ENCODE measurements at places on chromosomes 3 and 15.

- DNase-seq: no peak
Measured at GRCh38 chr3:159482241-159482993, 506.2 kb upstream of the IL12A start.

DNA sequence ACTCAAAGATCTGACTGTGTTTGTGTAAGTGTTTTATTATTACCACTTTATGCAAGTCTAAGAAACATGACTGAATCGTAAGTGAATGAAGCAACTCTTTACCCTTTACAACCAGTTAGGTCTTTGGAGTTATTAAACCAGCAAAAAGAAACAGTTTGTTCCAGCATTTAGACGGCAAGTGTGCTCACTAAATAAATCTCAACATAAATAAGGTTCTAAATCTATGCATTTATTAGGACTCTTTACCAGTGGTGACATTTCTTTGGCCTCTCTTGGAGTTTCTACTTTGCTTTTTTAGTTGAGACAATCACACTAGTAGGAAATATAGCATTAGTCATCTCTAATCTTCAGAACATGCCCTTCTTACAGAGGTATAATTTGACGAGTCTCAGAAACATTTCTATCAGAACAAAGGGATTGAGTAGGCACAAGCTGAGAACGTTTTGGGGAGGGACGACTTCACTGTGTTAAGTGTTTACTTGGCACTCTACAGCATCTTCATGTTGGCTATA, 739.9 kb upstream of the NR2F2 start:
- no peak for DNase-seq

GRCh38 chr15:64443747-64444621, 16.4 kb upstream of the ZNF609 start:
- no peak for DNase-seq

- DNase-seq: no peak
Measured at GRCh38 chr15:25244731-25245585, 193.9 kb downstream of the UBE3A start.

DNA sequence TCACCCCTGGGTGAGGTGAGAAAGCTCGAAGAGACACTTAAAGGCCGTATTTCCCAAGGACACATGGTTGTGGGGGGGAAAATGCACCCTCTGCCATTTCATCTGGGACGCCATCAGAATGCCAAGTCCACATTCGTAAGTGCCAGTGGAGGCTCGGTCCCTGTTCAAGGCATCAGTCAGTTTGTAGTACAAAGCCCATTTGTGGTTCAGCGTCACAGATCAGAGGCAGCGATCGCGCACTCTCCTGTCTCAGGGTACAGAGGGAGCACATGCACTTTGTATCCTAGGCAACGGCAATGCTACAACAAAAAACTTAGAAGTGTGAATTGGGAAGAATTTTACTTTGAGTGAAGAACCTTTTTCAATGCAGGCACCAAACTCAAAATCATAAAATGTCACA, 27.2 kb downstream of the SEMA6D start:
- no peak for DNase-seq

GRCh38 chr3:48422681-48423080, 7.2 kb downstream of the PLXNB1 start:
- DNase-seq: no peak

- DNase-seq: no peak
Measured at GRCh38 chr3:149153402-149153801, 24.0 kb downstream of the HPS3 start.

DNA sequence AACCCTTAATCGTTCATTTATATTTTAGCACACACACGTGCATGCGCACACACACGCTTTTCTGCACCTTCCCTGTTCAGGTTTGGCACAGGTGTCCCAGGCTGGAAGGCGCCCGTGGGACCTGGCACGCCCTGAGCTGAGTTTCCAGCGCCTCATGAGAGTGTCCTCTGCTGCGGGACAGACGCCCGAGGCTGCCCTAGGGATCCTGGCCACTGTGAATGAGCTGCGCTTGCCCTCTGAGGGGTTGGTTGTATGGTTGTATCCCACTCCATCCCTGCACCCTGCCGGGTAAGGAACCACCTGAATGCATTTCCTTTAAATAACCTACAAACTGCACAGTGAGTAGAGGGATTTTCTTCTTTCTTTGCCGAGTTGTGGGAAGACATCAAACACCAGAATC, 12.2 kb upstream of the MEX3B start:
- DNase-seq: no peak

GRCh38 chr15:84782346-84782745, 34.0 kb downstream of the ZNF592 start:
- DNase-seq: no peak

GRCh38 chr15:70387993-70388392, 290.3 kb upstream of the TLE3 start:
- DNase-seq: no peak

DNA sequence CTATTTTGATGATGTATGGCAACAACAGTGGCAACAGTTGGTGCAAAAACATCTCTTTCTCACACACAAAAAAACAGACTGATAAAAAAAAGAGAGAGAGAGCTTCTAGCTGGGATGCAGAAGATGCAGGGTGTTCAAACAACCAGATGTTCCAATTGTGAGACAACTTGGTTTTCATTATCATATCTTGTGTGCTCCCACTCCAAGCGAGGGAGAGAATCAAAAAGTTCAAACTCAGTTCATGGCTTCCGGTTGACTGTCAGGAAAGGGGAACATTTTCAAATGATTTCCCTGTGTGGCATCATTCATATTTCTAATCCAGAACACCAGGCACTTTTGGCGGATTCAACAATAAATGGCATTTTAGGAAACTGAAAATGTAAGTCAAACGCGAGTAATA, 72.1 kb downstream of the RSL24D1 start:
- DNase-seq: no peak

DNA sequence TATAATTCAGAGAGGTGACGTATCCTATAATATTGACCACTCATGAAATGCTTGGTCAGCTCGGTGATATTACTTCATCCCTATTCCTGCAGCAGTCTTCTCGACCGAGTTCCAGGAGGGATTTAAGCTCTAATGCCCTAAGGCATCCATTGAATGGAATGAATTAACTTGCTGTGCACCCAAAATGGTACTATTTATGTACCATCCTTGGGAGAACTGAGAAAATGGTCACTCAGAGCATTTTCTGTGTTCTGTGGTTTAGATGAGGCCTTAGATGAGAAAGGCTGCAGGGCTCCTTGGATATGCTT, 638 bp downstream of the BLOC1S6 start:
- no peak for DNase-seq

- no peak for DNase-seq
Measured at GRCh38 chr3:168574455-168575158, 478.9 kb upstream of the GOLIM4 start.

GRCh38 chr15:99436542-99437314, 129.1 kb upstream of the MEF2A start:
- DNase-seq: no peak

- no peak for DNase-seq
Measured at GRCh38 chr3:42686832-42687650, 1.7 kb downstream of the KLHL40 start.

- DNase-seq: no peak
Measured at GRCh38 chr3:179081885-179082284, 10.3 kb upstream of the ZMAT3 start.

DNA sequence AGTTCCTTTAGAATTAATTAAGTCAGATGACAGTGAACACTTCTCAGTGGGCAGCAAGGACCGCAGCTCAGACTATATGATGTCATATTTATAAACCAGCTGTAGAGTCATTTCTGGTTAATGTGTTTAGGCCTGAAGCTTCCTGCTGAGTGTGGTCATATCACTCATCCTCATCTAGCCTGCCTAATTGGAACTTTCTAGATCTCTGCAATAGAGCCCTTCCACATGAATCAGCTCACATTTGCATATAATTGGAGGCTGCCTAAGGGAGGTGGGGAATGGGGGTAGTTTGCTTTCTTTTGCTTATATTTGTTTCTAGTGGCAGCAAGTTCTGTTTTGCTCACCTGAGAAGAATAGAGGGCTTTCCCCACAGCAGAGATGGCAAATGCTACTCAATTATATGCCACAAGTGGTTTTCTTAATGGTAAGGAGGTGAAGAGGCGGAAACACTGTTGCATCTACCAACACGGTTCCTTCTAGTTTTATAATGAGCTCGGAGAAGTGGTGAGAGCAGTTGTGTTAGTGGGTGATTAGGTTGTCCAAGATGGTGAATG, 148.1 kb downstream of the KLHL25 start:
- DNase-seq: no peak

- DNase-seq: no peak
Measured at GRCh38 chr15:66919421-66919820, 146.0 kb upstream of the SMAD3 start.

GRCh38 chr3:66418475-66418931, 82.3 kb downstream of the LRIG1 start:
- no peak for DNase-seq

- DNase-seq: no peak
Measured at GRCh38 chr3:178895178-178895789, 176.3 kb downstream of the ZMAT3 start.

- DNase-seq: no peak
Measured at GRCh38 chr3:179613807-179614206, 9.2 kb downstream of the NDUFB5 start.

- no peak for DNase-seq
Measured at GRCh38 chr3:99751649-99752048, 66.0 kb upstream of the CMSS1 start.

DNA sequence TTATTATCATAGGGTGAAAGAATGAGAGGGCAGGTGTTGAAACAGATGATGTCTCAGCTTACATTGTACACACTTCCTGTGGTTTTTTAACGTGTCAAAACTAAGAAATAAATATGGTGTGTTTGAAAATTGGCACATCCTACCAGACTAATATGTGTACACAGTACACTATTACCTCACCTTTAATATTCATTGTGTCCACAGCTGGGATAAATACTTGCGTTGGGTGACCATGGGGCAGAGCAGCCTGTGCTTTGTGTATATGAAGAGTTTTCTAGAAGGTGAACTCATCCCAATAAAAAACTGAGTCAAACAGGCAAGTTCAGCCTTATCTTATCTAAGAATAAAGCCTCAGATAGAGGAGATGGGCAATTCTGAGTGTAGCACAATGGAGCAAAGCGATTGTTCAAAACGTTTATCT, 17.3 kb downstream of the SUCNR1 start:
- DNase-seq: no peak

DNA sequence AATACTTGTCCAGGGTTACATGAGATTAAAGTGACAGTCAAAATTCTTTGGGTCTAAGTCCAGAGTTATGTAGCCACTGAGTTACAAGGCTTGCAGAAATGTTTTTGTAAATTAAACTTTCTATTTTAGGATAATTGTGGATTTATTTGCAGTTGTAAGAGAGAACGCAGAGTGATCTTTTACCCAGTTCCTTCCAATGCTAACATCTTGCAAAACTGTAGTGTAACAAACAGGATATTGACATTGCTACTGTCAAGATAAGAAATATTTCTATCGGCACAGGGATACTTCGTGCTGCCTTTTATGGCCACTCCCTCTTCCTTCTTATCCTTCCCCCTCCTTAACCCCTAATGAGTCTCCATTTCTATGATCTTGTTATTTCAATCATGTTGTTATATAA, 1022.9 kb downstream of the MCTP2 start:
- no peak for DNase-seq

DNA sequence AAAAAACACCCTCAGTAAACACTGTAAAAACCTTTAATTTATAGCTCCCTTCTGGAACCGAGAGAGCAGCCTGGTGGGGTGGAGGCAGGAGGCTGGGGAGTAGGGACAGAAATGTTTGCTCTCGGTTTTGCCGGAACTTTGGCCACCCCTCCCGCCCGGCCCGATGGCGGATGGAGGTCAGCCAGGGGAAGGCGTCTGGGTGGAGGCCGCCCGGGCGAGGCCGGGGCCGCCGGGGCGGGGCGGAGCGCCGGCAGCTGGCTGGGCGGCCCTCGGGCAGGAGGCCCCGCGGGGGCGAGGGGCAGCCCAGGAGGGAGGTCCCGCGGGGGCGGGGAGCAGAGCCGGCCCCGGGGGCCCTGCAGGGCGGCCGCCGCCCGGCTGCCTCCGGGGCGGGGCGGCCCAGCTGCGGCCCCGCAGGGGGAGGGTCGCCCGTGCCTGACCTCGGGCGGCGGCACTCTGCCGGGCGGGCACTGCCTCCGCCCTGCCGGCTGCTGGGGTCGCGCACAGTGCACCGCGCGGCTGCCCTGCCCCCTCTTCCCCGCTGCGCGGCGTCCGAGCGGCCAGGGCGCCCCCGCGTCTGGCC, 829 bp upstream of the SKIL start:
- peak; percentile 39 for DNase-seq

DNA sequence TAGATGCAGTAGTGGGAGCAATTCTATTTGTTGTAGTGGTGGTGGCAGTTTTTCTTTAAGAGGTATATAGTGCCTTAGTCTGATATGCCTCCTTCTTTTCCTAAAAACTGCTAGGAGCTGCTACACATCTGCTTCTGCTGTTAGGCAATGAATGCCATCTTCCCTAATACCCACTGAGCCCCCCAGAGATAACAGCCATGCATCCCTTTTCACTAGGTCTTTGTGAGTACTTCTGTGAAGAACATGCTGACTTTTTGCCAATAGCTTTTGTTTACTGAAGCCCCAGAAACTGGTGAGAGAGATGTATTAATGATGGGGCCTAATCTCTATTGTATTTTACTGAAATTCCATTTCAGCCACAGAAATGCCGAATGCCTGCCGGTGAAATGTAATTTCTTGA, 92.6 kb upstream of the CHL1 start:
- DNase-seq: no peak

DNA sequence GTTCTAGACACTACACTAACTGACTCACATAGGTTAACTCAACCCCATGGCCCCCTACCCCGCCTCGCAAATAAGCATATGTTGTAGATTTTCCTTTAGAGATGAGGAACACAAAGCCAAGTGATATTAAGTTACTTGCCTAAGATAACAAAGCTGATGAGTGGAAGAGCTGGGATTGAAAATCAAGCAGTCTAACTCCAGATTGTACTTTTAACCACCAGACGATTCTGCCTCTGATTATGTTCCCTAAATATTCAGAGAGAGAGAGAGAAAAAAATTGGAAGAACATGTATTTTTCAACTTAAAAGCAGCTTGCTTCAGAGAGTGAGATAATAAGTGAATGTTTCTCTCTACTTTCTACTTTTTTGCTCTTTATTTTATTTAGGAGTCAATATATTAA, 66.9 kb upstream of the THBS1 start:
- DNase-seq: no peak

- no peak for DNase-seq
Measured at GRCh38 chr3:184789314-184789998, 22.5 kb upstream of the VPS8 start.

GRCh38 chr3:12796171-12797123, at the start of gene CAND2:
CAND2 (plus strand) TSS chr3:12796680; CDS start chr3:12796721, 41 bp downstream.
- DNase-seq: peak; percentile 46

GRCh38 chr3:132079147-132079546, 44.3 kb upstream of the CPNE4 start:
- no peak for DNase-seq

GRCh38 chr15:90637693-90638092, 79.5 kb upstream of the BLM start:
- DNase-seq: no peak

DNA sequence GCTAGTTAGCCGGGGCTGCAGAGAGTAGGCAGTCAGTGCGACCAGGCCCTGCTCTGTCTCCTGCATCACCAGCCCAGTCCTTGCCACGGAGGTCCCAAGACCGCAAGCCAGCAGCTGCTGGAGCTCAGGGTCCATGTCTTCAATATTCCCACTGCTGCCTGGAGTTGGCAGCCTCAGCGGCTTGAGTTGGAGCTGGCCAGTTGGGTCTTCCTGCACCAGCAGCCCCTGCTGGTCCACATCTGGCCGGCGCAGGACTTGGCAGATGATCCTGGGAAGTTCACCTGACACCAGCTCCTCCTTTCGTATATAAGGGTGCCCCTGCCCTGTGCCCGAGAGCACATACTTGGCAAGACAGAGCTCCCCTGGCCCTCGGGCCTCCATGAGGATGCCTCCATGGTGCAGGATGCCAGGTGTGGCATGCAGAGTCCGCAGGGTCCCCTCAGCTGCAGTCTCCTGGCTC, 5.7 kb downstream of the XIRP1 start:
- DNase-seq: no peak
